Stimulated activated CD4-positive, alpha-beta T cell treated with anti-CD3 and anti-CD28 coated beads, Interleukin-1b, Interleukin-23, amount 100 ng/mL, for 1 hour (primary cell): ENCODE measurements at places on chromosomes 5 and 9.
A peak's percentile ranks its signal among the peaks of the same experiment; 100 is the strongest.

GRCh38 chr5:142290577-142291299 lies 34.1 kb downstream of the SPRY4 start:
- no peak for DNase-seq

DNA sequence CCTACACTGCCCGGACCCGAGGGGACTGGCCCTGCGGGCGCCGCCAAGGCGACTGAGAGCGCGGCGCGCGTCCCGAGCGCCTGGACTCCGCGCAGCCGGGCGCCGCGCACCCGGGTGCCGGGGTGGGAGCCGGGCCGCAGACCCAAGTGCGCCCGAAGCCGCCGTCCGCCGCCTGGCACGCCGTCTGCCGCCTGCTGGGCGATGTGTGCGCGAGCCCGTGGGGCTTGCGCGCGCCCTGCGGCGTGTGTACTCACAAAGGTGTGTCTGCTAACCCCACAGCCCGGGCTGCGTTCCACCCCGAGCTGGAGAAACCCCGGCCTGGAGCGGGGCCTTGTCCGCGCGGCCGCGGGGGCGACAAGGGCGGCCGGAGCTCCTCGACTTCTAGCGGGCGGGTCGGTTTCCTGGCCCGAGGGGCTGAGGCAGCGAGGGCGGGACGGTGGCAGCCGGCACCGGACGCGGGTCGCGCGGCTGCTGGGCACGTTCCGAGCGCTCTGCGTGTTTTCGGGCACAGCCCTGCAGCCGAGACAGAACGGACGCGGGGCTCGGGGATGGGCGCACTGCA lies 1.1 kb upstream of the ZSWIM6 start:
- peak; percentile 49 for DNase-seq

GRCh38 chr5:62886603-62887315 lies 308.1 kb downstream of the LRRC70 start:
- DNase-seq, result no peak

DNA sequence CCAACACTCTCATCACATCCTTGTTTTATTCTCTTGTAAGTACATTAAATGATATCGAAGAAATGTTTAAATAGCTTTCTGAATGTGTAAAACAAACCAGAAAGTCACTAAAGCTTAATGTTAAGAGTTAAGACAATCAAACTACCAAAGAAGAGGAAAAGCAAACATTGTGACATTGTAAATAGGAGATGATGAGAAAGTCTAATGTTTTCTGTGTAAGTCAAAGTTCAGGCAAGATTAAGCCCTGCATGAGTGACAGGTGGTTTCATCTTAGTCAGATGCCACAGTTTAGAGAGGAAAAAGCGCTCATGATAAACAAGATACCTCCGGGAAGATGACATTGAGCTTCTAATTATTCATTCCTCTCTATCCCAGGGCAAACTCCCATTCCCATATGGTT lies 50.9 kb upstream of the PHYKPL start:
- DNase-seq, result no peak

DNA sequence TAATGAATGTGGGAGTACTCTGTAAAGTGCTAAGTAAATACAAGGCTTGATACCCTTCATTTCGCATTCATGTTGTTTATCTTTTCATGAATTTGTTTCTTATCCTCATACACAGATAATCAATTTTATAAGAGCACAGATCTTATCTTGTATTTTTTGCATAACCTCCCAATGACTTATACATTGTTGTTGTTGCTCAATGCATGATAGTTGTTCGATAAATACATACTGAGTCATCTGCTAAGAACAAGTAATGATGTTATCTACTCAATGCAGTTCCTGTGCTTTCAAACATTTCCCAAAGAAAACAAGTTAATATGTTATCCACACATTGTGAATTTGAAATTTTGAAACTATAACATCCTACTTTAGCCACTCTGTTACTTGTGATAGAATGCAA lies 60.7 kb downstream of the TAF11L14 start:
- DNase-seq, result no peak

DNA sequence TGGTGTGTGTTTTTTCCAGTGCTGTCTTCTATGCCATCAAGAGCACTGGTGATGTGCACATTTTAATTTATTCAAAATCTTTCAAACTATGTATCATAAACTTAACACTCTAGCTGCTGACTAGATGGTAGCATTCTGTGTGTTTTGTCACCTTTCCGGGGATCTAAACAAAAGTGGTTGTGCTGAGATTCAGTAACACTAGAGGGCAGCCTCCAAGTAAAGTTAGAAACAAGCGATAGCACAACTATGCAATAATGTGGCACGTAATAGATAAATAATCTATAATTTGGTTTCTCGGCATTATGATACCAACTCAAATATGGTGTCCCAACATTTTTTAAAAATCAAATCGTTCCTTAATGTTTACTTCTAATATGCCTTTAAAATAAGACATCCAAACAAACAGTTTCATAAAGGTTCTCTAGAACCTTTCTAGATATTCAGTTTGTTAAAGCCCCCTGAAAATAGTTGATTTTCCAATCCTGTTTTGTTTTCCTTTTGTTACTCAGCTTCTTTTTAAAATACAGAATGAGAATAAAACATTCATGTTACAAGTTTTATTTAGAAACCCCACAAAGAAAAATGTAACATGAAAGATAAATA lies 16.9 kb downstream of the SEMA6A start:
- DNase-seq, result no peak

- no peak for DNase-seq
These were observed 14.1 kb downstream of the CFAP95 start for GRCh38 chr9:69834591-69835184.

DNA sequence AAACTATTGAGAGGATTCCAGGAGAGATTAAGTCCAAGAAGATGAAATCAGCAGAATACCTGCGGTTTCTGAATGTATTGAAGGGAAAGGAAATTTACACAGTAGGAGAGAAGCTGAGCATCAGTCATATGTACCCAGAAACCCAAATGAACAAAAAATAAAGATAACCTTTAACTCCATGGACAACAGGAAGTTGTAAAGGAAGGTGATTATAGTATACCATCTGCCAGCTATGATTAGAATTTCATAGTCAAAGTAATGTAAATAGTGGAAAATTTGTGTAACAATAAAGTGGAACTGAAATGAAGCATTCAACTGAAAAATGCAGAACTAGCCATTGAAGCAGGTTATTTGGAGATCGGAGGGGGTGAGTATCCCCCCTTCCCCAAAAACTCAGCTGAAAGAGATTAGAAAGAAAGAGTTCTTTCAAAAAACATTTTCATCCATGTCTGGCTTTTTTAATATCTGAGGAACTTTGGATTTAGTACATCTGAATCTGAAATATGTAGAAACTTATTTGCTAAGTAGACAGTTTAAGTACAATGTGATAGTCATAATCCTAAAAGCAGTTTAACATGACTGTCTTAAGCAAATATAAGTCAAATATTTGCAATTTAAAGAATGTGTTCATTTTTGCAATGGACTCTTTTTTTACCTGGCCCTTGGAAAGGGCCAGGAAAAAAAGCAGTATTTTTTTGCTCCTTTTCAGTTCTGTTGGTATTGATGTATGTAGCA lies 58.4 kb downstream of the APC start:
- no peak for DNase-seq

- no peak for DNase-seq
These were observed 54.5 kb downstream of the OXCT1 start for GRCh38 chr5:41815663-41816229.

GRCh38 chr9:104682642-104683041 lies 11.7 kb upstream of the OR13D1 start:
- no peak for DNase-seq
